8988T (cell line): ENCODE measurements at places on chromosomes 2 and 18.

- no peak for DNase-seq
Observed at GRCh38 chr2:177816766-177817165, 255.8 kb downstream of the PDE11A start.

GRCh38 chr2:21067859-21068537, 24.1 kb upstream of the APOB start:
- no peak for DNase-seq

DNA sequence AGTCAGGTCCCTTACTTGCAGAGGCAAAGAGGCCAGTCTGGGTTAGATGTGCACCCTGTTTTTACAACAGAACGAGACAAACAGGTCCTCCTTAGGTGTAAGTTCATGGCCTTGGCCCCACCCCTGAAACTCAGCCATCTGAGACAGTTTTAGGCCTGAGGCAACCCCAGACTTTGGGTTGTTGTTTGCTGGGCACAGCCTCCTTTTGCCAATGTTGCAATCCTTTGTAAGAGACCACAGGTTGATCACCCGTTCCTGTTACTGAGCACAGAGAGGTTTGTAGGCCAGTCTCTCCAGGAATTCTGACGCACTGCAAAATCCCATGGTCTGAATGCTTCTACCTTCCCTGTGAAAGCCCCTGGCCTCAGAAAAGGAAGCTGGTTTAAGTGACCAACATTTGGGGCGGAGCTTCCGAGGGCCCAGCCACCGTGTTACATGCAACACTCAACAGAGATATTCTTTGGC, 15.5 kb upstream of the IL1RN start:
- DNase-seq = no peak

GRCh38 chr18:77208964-77209363, 40.7 kb upstream of the GALR1 start:
- DNase-seq = no peak

- no peak for DNase-seq
Observed at GRCh38 chr2:1803217-1804110, 59.1 kb upstream of the PXDN start.

GRCh38 chr2:117360586-117360985, 453.9 kb upstream of the DDX18 start:
- DNase-seq = no peak

DNA sequence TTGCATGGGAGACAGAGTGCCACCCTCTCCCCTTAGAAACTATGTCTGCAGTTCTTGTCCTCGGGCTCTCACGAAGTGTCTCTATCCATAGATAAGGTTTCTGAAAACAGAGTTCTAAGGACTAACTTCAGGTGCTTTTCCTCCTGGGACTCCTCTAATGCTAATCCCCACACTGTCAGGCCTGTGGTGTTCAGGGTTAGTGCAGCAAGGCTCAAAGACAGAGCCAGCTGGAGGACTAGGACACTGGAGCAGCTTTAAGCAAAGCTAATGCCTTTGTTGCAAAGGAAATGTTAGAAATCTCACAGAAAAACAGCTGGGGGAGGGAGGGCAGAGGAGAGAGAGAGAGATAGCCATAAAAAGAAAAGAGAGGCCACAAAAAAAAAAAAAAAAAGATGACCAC, 824.0 kb upstream of the FSHR start:
- no peak for DNase-seq

- no peak for DNase-seq
Observed at GRCh38 chr2:167783261-167784083, 463.9 kb downstream of the STK39 start.

GRCh38 chr2:47232738-47233415, 77.8 kb upstream of the STPG4 start:
- DNase-seq = no peak

- DNase-seq = no peak
Observed at GRCh38 chr2:1867141-1867540, 122.8 kb upstream of the PXDN start.

- DNase-seq = no peak
Observed at GRCh38 chr2:237956402-237956736, 10.4 kb upstream of the UBE2F start.

DNA sequence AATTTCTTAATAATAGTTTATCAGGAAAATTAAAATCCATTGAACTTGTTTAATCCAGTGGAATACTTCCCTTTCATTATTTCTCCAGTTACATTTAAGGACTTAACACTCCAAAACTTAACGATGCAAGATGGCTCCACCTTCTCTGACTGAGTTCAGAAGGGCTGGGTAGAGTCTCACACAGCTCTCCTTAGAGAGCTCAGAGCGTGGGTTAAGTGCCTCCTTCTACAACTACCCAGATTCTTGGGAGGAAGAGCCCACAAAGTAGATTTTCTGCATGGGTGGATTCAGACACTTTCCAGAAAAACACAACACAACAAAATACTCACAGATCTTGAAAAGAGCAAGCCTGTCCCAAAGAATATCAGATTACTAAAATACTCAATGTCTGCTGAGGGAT, 130.6 kb downstream of the THADA start:
- no peak for DNase-seq

- no peak for DNase-seq
Observed at GRCh38 chr2:122859260-122859659, 1103.8 kb downstream of the TSN start.

GRCh38 chr18:74478316-74478715, 17.8 kb upstream of the CNDP2 start:
- no peak for DNase-seq

DNA sequence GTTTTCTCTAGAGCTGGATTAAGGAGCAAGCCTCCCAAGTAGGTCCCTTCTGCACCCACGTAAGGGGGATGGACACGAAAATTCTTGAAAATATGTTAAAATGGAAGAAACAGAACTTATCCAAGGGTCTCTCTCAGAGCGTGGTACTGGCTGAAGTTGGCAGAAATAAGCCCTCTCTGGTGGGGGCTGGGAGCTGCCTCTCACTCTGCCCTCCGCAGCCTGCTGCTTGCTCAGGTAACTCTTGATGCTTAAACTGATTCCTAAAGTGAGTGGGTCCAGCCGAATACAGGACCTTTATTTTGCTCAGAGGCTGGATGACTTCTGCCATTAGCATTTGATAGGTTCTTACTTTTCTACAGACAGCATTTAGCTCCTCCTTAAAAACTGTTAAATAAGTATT, 78.1 kb downstream of the SPHKAP start:
- DNase-seq = no peak

- no peak for DNase-seq
Observed at GRCh38 chr2:218513676-218514075, 54.5 kb downstream of the USP37 start.

GRCh38 chr18:75252136-75252535, 41.5 kb downstream of the TSHZ1 start:
- no peak for DNase-seq

DNA sequence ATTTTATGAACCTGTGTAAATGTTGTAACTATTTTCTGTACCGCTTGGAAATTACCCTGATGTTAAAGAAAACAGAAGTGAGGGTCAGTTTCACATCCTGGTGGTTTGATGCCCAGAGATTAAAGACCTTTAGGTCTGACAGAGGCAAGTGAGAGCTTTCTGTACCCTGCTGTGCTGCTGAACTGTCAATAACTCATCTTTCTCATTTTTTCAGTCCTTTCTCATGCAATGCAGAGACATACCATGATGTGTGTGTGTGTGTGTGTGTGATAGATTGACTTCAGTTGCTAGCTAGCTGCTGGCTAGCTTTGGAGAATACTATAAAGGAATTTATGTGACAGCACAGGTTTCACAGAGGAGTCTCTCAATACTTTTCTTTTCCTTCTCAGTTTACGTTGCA, 2025.6 kb upstream of the LRRTM1 start:
- no peak for DNase-seq

DNA sequence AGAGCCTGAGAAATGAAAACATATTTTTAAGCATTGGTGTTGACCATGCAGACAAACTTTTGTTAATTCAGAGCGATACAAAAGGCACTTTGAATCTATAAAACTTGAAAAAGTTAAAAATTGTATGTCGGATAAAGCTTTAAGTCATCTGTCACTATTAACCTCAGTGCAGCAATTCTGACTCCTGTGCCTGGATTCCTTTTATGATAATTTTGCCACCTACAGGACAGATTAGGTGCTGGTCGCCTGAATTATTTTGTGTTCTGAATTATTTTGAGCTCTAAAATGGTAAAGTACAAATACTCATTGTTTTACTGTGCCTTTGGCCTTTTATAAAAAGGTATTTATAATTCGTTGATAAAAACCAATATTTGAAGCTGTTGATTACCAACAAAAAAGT, 19.4 kb upstream of the RNF138 start:
- DNase-seq = no peak

- DNase-seq = no peak
Observed at GRCh38 chr18:28372186-28372585, 195.3 kb upstream of the CDH2 start.

DNA sequence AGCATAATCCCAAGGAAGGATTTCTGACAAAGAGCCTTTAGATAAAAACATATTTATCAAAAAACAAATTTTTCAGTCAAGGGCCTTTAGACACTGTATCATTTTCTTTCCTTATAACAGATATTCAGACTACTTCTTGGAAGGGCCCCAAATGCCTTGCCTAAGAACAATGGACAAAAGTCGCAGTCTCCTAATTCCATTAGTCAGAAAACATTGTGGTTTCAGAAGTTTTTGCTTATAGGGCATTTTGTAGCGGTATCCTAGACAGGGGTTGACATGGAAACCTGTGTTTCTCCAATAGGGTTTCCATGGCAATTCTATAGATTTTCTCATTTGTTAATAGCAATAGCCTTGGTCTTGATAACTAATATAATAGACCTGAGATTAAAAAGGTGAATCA, 36.7 kb upstream of the AGPS start:
- no peak for DNase-seq

- DNase-seq = no peak
Observed at GRCh38 chr2:25420820-25421237, 79.1 kb upstream of the DNMT3A start.

- DNase-seq = no peak
Observed at GRCh38 chr2:105129722-105130232, 91.9 kb downstream of the MRPS9 start.

DNA sequence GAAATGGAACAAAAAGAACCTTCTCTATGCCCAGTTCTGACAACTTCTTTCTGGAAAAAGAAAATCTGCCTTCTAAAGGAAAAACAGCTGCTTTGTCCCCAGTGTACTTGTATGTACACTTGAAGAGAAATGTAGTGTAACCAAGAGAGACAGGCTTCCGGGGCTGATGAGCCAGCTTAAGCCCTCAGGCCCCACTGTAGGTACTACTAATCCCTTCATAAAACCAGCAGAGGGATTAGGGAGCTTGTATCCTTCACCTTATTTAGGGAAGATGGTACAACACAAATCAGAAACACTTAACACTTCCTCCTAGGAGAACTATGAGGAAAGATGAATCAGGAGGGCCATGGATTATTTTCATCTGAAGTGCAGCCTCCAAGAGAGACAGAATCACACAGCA, 18.8 kb upstream of the SUCLG1 start:
- no peak for DNase-seq

DNA sequence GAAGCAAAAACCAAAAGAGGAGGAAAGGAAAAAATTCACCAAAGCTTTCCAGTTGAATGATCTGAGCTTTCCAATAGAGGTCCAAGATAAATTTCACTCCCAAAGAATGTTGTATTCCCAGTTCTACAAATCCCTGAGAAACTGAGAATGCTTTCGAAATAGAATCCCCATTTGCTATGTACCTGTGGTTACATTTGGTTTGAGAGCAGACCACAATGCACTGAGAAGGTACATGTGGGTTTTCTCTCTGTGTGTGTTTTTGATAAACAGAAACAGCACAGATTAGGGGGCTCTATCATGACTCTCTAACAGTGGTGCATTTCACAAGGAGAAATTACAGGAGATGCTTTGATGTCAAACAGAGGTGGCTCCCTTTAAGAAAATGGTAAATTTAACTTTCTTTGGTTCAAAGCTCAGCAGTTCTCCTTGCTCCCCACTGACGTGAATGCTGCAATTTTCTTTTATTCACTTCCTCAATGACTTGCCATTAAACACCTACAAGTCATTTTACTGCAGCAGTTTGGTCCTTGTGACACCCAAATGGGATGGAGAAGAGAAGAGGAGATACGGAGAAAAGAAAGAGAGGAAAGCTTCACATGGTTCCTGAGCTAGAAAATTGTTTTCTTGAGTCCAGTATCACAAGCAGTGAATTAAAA, 108.7 kb downstream of the EPHA4 start:
- no peak for DNase-seq

DNA sequence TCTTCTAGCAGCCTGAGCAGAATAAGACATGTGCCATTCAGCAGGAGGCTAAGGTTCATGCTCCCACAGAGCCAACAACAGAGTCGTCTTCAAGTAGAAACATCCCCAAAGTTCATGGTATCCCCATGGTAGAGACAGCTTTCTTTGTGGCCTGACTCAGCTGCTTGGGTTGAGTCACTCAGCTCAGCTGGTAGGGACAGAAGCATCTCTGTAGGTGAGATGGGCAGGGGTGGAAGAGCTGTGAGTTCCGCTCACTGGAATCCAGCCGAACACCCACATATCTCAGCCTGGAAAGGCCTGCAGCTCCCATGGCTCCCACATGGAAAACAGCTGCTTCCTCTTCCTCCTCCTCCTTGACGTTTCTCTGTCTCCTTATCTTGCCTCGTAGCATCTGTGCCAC, 792.7 kb downstream of the RNF144A start:
- DNase-seq = no peak

GRCh38 chr2:58571181-58571852, 330.2 kb upstream of the FANCL start:
- DNase-seq = no peak

DNA sequence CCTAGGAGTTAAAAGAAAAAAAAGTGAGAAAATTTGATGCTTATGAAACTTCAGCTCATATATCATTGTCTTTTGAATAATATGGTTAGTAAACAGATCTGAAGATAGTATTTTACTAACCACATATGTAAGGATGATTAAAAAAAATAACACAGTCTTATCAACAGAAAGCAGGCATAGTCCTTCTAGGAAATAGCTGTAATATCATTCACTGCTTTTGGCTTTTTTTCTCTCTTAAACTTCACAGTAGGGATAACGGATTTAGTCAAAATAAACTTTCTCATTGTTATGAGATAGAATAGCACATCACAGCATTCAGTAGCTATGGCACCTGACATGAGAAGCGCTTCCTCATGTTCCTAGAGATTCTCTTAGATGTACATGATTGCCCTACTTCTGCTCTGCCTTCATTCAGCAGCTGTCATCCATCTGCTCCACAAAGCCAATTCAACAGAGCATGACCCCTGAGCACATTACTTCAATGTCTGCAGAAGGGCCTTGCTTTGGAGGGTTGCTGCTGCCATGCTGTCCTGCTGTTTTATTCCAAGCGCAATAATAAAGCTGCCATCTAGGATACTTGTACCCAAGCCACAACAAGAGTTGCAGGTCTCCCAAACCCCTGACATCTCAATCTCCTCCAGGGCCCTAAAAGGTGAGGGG, 67.0 kb downstream of the TTC21B start:
- no peak for DNase-seq

- DNase-seq = no peak
Observed at GRCh38 chr18:32112826-32113225, 21.2 kb downstream of the RNF138 start.

GRCh38 chr2:151315381-151315903, 26.0 kb upstream of the NMI start:
- no peak for DNase-seq

DNA sequence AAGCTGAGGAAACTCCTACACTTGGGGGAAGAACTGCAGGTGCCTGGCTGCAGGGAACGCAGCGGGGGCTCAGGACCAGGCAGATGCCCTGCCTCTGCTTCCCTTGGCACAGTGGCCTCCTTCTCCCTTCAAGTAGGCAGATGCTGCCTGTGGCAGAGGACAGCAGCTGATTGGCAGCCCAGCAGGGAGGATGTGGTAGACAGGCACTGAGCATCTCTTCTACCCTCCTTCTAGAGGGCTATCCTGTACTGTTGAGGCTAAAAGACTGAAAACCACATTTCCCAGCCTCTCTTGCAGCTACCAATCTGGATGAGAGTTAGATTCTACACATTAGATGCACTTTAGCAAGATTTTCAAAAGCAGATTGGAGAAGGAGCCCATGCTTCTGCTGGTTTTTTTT, 105.7 kb downstream of the MSH2 start:
- no peak for DNase-seq
